ENCODE measurements at places on chromosomes 4 and X.
A peak's percentile ranks its signal among the peaks of the same experiment; 100 is the strongest.

GRCh38 chr4:52572936-52573485 is 86.1 kb downstream of the USP46 start:
- DNase-seq: peak; percentile 54

GRCh38 chr4:55615008-55615407 is 21.1 kb downstream of the NMU start:
- DNase-seq: peak; percentile 1

- no peak for DNase-seq
These were observed 49.0 kb downstream of the STARD8 start for GRCh38 chrX:68696267-68696990.

- peak; percentile 86 for DNase-seq
These were observed 29.6 kb downstream of the PDGFC start for GRCh38 chr4:156941940-156942548.

GRCh38 chr4:102584091-102584490 is 82.9 kb downstream of the NFKB1 start:
- no peak for DNase-seq

DNA sequence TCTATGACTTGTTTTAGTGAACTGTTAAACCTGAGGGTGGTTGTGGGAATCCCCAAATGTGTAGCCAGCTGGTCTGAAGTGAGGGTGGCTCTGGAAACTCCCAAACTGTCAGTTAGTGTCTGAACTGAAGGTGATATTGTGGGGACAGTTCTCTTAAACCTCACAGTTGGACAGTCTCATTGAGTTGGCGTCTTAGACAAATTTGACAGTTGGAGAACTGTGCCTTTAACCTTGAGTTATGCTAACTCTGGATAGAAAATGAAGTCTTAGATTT is 20.7 kb upstream of the CTSO start:
- no peak for DNase-seq

GRCh38 chr4:109801099-109801789 is 555 bp downstream of the CFI start:
- DNase-seq: no peak

DNA sequence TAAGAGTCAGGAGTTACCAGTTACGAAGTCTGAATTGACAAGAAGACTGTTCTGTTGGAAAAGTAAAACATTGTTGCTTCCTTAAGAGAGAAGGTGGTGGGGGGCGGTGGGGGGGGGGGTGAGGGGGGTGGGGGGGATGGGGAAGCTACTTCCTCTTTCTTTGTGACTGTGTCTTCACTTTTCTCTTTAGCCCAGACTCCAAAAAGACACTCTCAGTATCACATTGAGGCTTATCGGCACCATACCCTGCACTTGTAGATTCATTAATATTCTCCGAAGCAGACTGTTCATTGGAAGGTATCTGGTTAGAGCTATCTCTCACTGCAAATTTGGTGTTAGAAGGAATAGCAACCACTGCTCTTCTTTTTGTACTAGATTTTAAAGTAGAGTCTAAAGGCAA is 94.5 kb upstream of the IL13RA1 start:
- no peak for DNase-seq

GRCh38 chr4:52299120-52299519 is 248.0 kb downstream of the SPATA18 start:
- no peak for DNase-seq

GRCh38 chrX:110046971-110047370 is 44.1 kb downstream of the TMEM164 start:
- DNase-seq: no peak

DNA sequence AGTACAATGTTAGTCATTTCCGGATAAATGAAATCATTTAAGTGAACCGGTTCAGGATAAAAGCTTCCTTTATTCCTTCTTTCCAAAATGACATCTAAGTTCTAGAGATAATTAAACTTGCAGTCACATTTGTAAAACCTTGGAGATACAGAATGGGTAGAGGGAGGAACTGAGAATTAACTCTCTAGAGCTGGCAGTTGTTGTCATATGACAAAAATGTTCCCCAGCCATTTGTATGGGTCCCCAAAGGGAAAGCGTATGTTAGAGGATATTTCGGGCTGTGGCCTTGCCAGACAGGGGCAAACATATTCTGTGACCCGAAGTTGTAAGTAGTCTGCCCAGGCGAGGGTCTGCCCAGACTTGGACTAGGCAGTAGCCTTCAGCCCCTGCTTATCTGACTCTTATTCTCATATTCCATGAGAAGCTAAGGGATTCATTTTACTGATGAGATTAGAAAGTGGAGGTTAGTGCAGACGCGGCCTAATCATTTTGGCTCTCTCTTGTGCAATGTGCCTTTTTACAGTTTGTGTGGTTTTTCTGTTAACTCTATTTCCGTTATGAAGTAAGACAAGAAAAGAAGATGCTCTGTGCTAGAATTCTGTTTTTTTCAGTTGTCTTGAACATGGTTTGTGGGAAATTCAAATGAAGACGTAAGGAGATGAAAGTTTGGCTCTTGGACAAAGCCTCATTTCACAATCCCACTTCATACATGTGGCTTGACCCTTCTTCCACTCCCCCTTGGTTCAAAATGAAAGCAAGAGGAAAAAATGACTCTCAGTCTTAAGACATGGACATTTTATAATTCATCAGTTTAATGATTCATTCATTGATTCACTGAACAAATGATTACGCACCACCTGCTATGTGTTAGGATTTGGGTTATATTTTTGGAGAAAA is 2394.2 kb upstream of the AGA start:
- DNase-seq: no peak

DNA sequence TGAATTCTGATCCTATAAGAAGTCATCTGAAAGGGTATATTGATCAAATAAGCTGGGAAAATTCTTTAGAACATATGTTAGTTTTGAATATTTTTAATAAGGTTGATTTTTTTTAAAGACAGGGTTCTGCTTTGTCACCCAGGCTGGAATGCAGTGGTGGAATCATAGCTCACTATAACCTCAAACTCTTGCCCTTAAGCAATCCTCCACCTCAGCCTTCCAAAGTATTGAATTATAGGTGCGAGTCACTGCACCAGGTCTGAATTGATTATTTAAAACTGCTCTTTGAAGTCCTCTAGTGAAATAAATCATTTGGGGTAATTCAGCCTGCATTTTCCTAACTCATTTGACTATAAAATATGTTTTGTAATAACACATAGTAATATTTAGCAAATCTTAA is 812.3 kb downstream of the PDHA2 start:
- DNase-seq: no peak

GRCh38 chrX:48665991-48666390 is 17.6 kb upstream of the WAS start:
- peak; percentile 28 for DNase-seq

GRCh38 chr4:158816955-158817354 is 48.1 kb downstream of the FNIP2 start:
- no peak for DNase-seq

GRCh38 chr4:33724685-33725084 is 2519.6 kb downstream of the ARAP2 start:
- DNase-seq: no peak

- no peak for DNase-seq
These were observed 591.4 kb upstream of the PCDH10 start for GRCh38 chr4:132557660-132558059.

DNA sequence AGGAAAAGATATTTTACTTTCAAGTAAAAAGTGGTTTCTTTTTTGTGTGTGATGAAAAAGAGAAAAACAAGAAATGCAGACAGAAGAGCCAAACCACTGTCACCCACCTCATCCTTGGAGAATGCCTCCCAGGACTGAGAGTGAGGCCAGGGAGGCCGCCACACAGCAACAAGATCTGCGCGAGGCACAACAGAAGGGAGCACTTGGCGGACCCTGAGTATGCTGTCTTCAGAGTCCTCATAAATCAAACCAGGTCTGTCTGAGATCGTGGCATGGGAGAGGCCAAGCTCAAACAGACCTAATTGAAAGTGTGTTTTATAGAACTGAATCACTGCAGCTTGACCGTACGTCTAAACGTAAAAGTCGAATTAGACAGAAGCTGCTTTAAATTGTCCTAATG is 134.3 kb upstream of the VCX2 start:
- DNase-seq: no peak

DNA sequence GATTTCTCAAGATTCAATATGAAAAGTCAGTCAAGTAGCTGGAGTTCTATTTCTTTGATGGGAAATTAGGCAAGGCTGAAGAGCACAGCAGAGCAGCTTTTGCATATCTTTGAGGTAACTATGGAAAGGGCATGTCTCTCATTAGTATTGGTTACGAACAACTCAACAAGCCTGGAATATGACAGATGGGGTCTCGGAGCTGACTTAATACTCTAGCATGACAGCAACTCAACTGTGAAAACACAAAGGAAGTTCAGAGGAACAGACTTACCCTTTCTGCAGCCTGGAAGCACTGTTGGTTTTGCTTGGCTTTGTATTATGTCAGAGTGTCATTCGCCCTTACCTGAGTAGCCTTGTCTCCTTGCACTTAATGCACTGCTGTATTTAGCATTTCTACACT is 79.9 kb upstream of the AADAT start:
- no peak for DNase-seq

- DNase-seq: peak; percentile 4
These were observed 171.4 kb downstream of the AASDH start for GRCh38 chr4:56215901-56216300.

GRCh38 chr4:4759232-4759631 is 100.2 kb upstream of the MSX1 start:
- no peak for DNase-seq

DNA sequence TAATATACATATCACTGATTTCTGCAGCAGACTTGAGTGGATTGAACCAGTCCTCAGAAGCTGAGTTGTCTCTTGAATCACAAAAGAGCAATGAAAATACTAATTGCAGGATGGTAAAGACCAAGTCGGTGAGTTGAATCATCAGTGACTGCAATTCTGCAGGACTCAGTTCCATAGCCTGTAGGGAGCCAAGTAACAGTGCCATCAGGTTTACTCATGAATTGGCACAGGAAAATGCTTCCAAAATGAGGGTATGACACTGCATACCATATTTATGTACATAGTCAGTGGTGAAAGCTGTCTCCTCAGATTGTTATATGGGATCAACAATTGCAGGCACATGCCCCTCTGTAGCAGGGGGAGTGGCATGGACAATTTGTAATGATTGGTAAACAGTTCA is 192.8 kb downstream of the CCNG2 start:
- peak; percentile 1 for DNase-seq

DNA sequence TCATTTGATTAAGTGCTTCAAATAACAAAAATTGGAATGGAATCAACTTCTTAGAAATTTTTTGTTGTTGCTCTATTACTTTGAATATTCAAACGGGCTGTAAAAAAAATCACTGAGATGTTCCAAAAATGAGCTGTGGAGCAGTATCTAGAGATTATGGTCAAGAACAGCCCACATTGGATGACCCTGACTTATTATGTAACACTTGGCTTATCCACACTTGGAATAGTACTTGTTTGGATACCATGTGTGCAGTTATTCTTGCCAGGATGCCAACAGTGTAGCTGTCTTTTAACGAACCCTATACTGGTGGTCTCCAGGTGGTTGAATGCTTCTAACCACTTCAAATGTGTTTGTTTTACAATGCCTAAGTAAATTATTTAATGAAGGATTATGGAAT is 64.9 kb upstream of the CAMK2D start:
- no peak for DNase-seq

DNA sequence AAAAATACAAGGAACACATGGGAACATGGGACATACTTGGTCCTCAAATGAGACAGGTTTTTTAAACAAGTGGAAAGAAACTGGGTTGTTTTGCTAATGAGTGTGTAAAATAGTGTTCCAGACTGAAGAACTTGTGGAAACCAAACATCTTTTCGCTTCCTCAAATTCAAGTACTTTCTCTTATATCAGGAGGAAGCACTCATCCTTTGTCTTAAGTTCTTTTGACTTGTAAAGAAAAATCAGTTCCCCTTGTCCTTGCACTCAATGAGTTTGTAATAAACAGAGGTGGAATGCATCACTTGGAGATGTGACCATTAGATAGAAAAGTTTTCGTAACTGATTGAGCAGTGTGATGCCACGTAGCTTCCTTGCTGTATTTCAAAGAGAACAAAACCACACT is 101.1 kb downstream of the PHOX2B start:
- no peak for DNase-seq

GRCh38 chrX:149043401-149043800 is 461.7 kb downstream of the IDS start:
- no peak for DNase-seq

DNA sequence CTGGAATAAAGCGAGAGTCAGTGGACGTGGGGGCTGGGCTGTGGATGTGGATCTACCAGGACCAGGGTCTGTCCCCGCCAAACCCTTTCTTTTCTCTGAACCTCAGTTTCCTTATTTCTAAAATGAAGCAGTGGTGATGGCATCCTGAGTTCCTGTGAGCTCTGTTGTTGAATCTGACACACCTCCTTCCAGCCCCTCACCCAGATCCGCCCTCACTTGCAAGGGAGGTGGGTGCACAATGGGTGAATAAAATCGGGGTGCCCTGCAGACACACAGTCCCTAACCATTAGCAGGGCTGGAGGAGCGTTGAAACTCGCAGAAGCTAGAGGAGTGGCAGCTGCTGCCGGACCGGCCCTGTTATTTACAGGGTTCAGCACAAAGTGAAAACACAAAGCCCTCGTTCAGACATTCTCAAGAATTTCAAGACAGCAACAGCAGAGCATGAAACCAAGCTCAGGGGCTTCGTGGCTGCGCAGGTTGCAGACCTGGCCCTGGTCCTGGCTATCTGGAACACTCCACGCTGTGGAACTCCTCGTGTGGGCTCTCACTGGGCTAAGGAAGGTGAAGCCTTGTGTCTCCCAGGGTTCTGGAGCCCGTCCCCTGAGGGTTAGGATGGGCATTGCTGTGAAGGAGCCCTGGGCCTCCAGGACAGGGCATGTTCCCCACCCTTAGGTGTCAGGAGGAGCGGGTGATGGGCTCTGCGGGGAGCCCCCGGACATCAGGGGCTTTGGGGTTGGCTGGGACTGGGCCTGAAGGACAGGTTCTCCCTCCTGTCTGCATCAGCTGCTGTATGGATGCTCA is 42.9 kb downstream of the PSAPL1 start:
- no peak for DNase-seq

GRCh38 chrX:114599305-114599704 is 15.4 kb downstream of the HTR2C start:
- DNase-seq: no peak

GRCh38 chr4:145954924-145955339 is 16.3 kb upstream of the ZNF827 start:
- DNase-seq: peak; percentile 94

All from RPMI7951 (cell line).